ENCODE measurements at places on chromosomes 1 and 21. TPM values are rescaled to one million over a fixed set of nuclear protein-coding genes. Genes with fewer than 3 reads are reported as not detected.

GRCh38 chr1:46186076-46186475 is 9.8 kb upstream of the P3R3URF start:
- no peak for DNase-seq

DNA sequence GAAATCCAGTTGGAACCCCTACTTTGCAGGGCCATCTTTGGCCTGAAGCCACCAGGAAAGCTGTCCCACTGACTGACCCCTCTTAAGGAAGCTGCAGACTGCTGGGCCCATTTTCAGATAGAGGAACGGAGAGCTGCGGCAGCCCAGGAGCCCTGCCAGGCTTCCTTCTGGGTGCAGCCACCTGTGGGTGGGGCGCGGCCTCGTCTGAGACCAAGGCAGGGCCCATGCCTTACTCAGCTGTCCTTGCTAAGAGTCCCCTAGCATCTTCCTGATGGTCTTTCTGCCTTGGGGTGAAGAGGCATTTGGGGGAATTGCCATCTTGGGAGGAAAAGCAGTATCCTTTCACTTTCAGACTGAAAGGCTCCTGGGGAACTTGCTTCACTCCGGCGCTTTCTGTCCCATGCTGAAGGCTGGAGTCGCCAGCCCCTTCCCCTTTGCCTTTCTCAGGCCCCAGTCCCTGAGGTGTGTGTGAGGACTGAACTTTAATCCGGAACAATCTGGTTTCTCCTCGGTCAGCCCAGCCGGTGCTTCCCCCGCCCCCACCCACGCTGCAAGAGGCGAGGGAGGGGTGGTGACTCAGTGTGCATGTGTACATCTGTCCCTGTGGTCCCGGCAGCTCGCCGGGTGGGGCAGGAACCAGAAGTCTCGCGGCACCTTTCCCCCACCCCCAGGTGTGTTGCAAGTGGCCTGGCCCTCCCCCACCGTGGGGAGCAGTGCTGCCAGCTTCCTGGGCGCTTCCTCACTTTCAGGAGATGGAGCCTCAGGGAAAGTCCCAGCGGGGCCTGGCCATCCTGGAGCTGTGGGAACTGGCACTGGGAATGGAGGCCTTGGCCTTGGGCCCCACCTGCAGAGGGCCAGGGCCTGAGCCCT is 5.1 kb downstream of the ZC3H12A start:
- DNase-seq = peak; percentile 95

CAPN8 gene
- 71.9 TPM for total RNA-seq

KCNT2 gene
- not detected for total RNA-seq

GRCh38 chr1:159931101-159931794 is 5.9 kb upstream of the TAGLN2 start:
- DNase-seq = no peak

- no peak for DNase-seq
These were observed 177.2 kb downstream of the SMYD3 start for GRCh38 chr1:246329900-246330299.

DNA sequence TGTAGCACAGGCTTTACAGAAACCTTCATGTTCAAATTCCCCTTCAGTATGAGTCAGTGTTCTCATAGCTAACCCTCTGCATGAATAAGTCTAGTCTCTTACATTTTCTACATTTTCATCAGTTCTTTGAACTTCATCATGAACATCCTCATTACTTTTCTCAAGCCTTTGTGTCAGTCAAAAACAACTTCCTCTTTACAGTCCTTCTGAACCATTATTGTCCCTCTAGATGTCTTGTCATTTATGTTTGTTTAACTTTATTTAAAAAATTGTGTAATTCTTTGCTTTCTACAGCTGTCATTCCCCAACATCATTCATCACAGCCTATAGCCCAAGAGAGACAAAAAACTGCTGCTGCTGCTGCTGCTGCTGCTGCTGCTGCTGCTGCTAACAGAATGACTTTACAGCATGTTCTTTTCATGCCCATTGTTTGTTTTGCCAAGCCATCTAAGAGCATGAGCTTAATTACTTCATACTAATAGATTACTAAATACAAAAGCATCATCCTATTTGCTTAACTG is 133.1 kb downstream of the LRRC40 start:
- no peak for DNase-seq

GRCh38 chr1:232037774-232038388 is 411.3 kb downstream of the DISC1 start:
- no peak for DNase-seq

GRCh38 chr1:7644961-7645750 is 125.9 kb upstream of the VAMP3 start:
- DNase-seq = peak; percentile 91

DNA sequence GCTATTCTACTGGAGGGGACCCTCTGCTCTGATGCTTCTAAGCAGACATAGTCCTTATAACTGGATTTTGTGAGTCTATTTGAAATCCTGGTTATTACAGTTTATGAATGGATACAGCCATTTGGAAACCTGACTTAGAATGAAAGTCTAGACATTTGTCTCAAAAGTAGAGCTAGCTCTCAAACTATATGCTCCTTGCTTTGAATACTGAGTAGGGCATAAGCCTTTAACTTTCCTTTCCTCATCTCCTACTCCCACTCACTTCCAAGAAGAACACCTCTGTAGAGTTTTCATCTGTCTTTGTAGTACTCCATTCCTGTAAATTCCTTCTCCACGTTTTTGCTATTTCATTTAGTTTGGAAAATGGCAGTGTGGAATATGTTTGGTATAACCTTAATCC is 9.0 kb upstream of the ARID1A start:
- DNase-seq = no peak

GRCh38 chr1:11134251-11134897 is 34.7 kb upstream of the EXOSC10 start:
- no peak for DNase-seq

EPHA8 gene
- total RNA-seq = not detected

- no peak for DNase-seq
These were observed 547 bp downstream of the PDPN start for GRCh38 chr1:13583966-13584791.

- DNase-seq = no peak
These were observed 494.6 kb downstream of the NEGR1 start for GRCh38 chr1:71787699-71788098.

GRCh38 chr1:206117151-206117948 is at the start of gene AVPR1B:
AVPR1B (minus strand) TSS chr1:206117388; CDS start chr1:206116890, 498 bp downstream.
- peak; percentile 38 for DNase-seq

RERE gene
- total RNA-seq = 37.1 TPM

DNA sequence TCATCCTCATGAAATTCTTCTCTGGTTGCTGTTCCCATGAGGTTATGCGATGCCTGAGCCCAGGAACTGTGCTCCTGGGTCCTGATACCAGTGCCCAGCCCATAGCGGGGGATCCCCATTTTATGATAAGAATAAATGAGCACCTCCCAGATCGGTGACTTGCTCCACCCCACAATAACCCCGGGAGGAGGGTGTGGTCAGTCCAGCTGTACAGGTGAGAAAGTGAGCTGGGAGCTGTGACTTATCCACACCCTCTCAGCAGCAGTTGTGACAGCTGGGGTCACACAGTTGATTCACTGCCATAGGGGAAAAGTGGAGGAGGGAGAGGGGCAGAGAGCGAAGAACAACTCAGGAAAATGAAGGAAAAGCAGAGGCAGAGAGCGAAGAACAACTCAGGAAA is 33.4 kb downstream of the OR2G3 start:
- no peak for DNase-seq

CFHR4 gene
- not detected for total RNA-seq

DNA sequence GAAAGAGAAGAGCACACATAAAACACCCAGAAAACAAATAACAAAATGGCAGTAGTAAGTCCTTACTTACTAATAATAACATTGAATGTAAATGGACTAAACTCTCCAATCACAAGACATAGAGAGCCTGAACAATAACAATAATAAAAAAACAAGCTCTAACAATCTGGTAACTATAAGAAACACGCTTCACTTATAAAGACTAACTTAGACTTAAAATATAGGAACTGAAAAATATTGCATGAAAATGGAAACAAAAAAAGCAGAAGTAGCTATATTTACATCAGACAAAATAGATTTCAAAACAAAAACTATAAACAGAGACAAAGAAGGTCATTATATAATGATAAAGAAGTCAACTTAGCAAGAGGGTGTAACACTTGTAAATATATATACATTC is 83.1 kb upstream of the LYPLAL1 start:
- no peak for DNase-seq

DNA sequence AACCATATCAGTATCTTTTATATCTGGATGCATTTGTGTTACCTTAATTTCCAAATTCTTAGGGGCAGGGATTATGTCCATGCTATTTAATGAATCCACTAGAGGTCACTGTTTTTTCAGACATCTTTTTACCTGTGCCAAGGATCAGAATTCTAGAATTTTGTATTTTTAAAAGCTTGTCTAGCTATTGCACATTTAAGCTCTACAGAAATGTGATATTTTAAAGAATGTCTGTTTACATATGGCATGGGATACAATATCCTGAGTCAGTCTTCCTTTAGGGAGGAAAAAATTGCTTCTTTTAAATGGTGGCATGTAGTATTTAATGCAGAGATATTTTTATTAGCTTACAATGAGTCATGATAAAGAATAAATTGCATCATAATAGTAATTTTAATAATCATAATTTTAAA is 11.3 kb downstream of the RPAP2 start:
- DNase-seq = peak; percentile 47

DNA sequence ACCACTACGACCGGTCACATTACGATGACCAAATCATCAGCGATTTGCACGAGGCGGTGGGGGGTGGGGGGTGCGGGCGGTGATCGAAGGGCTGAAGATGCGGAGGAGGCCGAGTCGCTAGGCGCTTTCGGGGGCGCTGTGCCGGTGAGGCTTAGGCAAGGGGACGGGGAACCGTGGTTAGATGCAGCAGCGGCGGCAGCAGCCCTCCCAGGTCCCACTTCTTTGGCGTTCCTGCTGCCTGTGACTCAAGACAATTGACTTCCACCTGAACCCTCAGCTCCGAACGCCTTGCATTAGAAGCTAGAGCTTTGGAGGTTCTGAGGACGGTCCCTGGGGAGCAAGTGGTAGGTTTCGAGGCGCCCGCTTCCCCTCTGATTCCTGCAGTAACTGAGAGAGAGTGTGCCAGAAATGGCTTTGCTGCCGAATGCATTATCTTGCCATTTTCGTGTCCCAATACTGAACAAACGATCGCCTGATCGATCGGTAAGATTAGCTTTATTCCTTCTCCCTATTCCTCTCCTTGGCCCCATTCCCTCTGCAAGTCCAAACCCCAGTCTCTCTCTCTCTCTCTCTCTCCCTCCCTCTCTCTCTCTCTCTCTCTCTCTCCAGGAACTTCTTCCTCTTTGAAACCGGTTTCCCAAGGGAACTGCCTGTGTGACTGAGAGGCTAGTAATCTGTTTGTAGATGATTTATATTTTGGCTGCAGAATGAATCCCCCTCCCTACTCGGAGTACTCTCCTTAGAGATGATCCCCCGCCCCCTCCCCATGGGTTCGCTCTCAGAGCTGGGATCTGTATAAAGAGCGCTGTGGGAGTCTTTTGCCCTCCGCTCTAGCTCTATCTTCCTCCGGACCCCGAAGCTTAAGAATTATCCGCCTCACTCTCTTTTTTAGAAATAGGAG is 735 bp upstream of the BRINP3 start:
- DNase-seq = no peak

GRCh38 chr1:57461405-57461804 is 37.5 kb upstream of the DAB1 start:
- DNase-seq = no peak

GRCh38 chr1:201069636-201070035 is 42.6 kb downstream of the CACNA1S start:
- no peak for DNase-seq

CYP4X1 gene
- not detected for total RNA-seq

GRCh38 chr21:28540514-28540913 is 452.2 kb downstream of the LTN1 start:
- no peak for DNase-seq

GRCh38 chr1:245341743-245342142 is 187.0 kb downstream of the KIF26B start:
- no peak for DNase-seq

GRCh38 chr1:21451981-21452411 is 12.1 kb downstream of the NBPF3 start:
- no peak for DNase-seq

- no peak for DNase-seq
These were observed 6.6 kb downstream of the CMPK1 start for GRCh38 chr1:47340227-47340626.

GRCh38 chr1:221635305-221635704 is 106.6 kb downstream of the DUSP10 start:
- DNase-seq = no peak

- no peak for DNase-seq
These were observed 3.6 kb downstream of the YBEY start for GRCh38 chr21:46289655-46290179.

GRCh38 chr1:230265200-230266115 is 160.7 kb downstream of the PGBD5 start:
- no peak for DNase-seq

TLCD4 gene
- total RNA-seq = 1.3 TPM

DNA sequence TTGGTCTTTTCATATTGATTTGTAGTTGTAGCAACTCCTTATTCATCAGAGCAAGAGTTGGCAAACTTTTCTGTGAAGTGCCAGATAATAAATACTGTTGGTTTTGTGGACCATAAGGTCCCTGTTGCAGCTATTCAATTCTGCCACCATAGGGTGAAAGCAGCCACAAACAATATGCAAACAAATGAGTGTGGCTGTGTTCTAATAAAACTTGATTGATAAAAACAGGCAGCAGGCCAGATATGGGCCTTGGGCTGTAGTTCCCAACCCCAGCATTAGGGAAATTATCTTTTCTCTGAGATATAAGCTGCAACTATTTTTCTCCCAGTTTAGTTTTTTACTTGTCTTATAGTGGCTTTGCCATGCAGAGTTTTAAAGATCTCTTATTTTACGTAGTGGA is 469.2 kb downstream of the SMYD3 start:
- no peak for DNase-seq

- no peak for DNase-seq
These were observed 17.8 kb downstream of the IFFO2 start for GRCh38 chr1:18938707-18939070.

F13B gene
- 0.10 TPM for total RNA-seq

PGLYRP4 gene
- total RNA-seq = not detected

- DNase-seq = no peak
These were observed 59.5 kb downstream of the PALMD start for GRCh38 chr1:99705385-99705784.

DNA sequence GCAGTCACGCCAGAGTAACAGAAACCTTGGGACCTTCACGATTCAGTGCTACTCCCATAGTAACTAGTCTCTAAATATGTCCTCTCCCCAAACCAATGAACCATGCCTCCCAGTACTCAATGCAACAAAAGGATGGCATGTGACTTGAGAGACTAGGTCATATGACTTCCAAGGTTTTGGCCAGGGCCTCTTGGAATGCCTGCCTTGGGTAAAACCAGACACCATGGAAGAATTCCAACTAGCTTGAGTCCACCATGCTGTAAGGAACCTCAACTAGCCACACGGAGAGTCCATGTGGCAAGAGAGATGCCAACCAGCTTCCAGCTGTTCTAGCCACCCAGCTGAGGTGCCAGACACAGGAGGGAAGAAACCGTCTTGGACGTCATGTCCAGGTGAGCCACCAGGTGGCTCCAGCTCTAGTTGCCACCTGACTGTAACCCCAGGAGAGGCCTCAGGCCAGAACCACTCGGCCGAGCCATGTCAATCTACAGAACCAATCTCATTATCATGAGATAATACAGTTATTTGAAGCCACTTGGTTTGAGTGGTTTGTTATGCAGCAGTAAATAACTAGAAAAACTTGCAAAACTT is 115.0 kb downstream of the SYF2 start:
- DNase-seq = peak; percentile 66

All from HT-29 (cell line).